GM04503 (cell line): ENCODE measurements at places on chromosomes 1 and 21.

- no peak for DNase-seq
Measured at GRCh38 chr1:175080030-175080429, 12.4 kb downstream of the TNN start.

- no peak for DNase-seq
Measured at GRCh38 chr1:75275631-75276030, 141.4 kb downstream of the LHX8 start.

GRCh38 chr1:172185211-172185610, 235.3 kb upstream of the C1orf105 start:
- DNase-seq: no peak

GRCh38 chr1:2014741-2015735, 4.1 kb upstream of the GABRD start:
- no peak for DNase-seq

GRCh38 chr1:42335809-42336518, 929 bp upstream of the FOXJ3 start:
- peak; percentile 27 for DNase-seq

- DNase-seq: no peak
Measured at GRCh38 chr1:222068101-222068500, 326.2 kb upstream of the DUSP10 start.

- no peak for DNase-seq
Measured at GRCh38 chr1:228410015-228410414, 3.4 kb upstream of the TRIM11 start.

DNA sequence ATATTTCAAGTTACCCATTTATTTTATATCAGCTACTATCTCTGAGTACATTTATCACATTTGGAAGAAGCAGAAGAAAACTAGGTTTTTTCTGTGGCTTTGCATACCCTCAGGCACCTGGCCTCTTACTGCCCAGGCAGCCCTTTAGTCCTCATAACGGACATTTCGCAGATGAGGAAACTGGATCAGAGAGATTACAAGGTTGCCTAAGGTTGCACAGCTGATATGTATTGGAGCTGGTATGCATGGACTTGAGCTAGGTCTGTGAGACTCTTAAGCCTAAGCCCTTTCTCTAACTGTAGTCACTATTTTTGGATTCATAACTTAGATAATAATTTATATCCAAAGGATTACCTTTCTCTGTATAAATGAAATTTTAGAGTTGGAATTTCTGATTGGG, 4.0 kb downstream of the CNIH3 start:
- no peak for DNase-seq

- no peak for DNase-seq
Measured at GRCh38 chr21:17370916-17371315, 141.9 kb upstream of the CXADR start.

DNA sequence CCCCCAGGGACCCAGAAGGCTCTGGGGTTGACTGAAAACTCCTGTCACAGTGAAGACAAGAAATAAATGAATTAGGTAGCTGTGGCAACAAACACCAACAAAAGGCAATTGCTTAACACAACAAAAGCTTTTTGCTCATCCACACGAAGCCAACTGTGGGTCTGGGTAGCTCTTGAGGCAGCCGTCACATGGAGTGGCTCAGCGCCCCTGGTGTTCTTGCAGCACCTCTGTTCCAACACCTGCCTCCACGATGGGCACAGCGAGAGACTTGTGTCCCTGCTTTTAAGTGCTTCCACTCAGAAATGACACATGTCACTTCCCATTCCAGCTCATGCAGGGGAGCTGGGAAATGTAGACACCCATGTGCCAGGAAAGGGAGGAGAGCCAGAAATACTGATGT, 364.5 kb upstream of the DUSP10 start:
- DNase-seq: no peak

DNA sequence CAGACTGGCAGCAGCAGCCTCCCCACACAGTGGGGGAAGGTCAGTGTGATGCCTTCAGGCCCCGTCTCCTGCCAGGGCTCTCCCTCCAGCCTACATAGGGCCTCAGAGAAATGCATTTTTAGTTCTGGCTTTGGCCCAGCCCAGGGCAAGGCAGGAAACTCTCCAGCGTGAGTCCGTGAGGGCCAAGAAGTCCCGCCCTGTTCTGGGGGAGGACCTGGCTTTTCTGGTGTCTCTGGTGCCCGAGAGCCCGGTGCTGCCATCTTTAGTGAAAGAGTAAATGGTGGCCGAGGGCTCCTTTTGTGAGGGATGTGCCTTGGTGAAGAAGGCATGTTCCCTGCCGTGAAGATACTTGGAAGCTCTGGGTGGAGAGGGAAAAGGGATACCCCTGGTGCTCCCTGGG, 14.8 kb upstream of the DIP2A start:
- no peak for DNase-seq

- DNase-seq: peak; percentile 39
Measured at GRCh38 chr1:15454256-15454655, 2.3 kb upstream of the CELA2A start.

GRCh38 chr1:219812086-219812485, 116.3 kb downstream of the SLC30A10 start:
- DNase-seq: no peak

DNA sequence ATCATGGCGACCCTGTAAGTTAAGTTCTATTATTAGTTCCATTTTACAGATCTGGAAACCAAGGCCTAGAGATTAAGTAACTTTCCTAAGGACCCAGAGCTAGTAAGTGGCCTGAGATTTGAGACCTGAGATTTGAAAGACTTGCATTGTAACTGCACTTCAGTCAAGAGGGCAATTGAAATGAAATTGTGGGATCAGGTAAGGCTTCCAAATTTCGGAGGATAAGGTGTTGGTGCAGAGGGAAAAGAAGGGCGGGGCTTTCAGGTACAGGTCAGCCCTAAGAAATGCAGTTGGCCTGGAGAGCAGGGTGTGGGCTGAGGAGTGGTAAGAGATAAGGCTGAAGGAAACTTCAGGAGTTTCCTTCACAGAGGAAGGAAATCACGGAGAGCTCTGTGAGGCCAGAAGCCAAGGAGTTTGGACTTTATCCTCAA, 51.1 kb downstream of the SLC16A1 start:
- DNase-seq: no peak

GRCh38 chr1:39842030-39842678, 41.1 kb downstream of the TRIT1 start:
- no peak for DNase-seq

GRCh38 chr1:33626801-33627200, 154.4 kb downstream of the ZSCAN20 start:
- no peak for DNase-seq

DNA sequence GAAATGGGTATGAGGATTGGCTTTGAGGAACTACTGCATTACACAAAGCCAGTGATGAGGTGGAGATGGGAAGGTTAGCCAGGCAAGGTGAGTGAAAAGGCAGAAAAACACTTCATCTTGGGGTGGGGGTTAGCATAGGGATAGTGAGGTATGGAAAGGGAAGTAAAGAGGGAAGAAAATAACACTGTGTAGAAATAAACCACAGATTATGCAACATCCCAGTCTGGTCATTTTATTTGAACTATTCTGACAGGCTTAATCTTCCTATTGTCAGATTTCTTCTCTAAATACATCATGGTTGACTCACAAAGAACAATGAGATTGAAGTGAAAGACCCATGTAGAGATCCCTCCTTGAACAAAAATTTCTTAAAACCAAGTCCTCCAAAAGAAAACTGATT, 640.2 kb downstream of the PTPRC start:
- DNase-seq: no peak

DNA sequence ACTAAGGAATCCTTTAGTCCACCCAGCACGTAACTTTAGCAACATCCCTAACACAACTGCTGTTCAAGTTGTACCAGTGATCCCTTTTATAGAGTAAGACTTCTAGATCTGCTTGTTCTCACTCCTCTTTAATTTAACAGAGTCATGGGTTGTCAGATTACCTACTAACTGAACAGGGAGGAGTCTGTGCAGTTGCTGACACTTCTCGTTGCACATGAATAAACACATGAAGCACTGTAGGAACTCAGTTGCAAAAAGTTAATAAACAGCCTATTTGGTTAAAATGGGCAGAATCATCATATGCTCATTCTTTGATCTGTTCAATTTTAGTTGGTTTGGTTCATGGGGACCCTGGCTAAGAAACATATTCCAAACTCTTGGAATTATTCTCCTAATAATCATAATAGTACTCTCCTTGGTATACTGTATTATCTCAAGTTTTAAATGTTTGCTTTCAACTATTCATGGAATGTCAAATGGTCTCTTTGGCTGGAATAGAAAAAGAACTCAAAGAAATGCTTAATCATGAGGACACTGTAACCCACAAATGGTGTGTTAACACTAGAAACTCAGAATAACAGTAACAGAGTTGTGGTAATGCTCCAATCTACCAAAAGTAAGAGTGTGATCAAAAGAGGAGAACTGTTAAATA, 15.6 kb downstream of the PLPPR5 start:
- DNase-seq: no peak

GRCh38 chr1:150259758-150260669, 2.4 kb downstream of the CA14 start:
- DNase-seq: no peak

- no peak for DNase-seq
Measured at GRCh38 chr1:184567009-184567408, 180.2 kb downstream of the C1orf21 start.

- DNase-seq: no peak
Measured at GRCh38 chr1:156868341-156868740, 7.7 kb downstream of the NTRK1 start.

DNA sequence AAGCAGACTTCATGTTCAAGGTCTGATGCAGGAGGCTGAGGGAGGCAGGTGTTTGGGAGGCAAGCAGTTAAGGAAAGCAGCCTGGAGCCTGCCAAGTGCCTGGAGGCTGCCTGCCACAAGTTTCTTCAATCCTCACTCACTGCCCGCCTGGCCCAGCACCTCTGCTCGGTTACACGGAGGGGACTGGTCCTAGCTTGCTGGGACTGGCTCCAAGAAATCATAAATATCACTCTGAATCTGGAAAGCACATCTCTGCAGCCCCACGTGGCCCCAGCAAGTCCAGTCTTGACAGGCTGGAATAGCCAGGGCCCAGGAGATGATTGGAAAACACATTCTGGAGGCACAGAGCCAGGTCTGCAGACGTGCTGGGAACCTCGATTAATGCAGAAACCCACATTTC, 83.9 kb downstream of the BCAR3 start:
- no peak for DNase-seq

GRCh38 chr1:8349961-8350360, 32.0 kb downstream of the SLC45A1 start:
- DNase-seq: no peak

- no peak for DNase-seq
Measured at GRCh38 chr1:104459886-104460285, 710.2 kb downstream of the AMY1C start.

DNA sequence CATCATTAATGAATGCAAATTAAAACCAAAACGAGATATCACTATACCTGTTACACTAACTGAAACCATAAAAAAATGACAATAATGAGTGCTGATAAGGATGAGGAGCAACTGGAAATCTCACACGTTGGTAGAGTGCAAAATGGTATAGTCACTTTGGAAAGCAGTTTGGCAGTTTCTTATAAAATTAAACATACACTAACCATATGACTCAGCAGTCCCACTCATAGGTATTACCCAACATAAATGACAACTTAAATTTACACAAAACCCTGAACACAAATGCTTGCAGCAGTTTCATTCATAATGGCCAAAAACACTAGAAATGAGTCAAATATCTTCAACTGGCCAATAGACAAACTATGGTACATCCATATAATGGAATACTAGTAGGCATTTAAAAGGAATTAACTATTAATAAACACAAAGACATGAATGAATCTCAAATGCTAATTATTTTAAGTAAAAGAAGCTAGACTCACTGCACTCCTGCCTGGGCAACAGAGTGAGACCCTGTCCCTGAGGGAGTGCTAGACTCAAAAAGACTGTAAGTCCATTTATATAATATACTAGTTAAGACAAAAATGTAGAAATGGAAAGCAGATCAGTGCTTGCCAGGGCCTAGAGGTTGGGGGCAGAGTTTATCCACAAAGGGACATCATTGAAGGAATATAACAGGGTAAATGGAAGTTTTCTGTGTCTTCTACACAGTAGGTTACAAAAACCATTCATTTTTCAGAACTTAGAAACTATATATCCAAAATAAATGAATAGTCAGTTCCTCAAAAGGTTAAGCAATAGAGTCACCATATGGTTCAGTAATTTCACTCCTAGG, 77.4 kb downstream of the EIF4G3 start:
- no peak for DNase-seq

GRCh38 chr1:91282695-91283420, 121.8 kb downstream of the HFM1 start:
- peak; percentile 15 for DNase-seq

DNA sequence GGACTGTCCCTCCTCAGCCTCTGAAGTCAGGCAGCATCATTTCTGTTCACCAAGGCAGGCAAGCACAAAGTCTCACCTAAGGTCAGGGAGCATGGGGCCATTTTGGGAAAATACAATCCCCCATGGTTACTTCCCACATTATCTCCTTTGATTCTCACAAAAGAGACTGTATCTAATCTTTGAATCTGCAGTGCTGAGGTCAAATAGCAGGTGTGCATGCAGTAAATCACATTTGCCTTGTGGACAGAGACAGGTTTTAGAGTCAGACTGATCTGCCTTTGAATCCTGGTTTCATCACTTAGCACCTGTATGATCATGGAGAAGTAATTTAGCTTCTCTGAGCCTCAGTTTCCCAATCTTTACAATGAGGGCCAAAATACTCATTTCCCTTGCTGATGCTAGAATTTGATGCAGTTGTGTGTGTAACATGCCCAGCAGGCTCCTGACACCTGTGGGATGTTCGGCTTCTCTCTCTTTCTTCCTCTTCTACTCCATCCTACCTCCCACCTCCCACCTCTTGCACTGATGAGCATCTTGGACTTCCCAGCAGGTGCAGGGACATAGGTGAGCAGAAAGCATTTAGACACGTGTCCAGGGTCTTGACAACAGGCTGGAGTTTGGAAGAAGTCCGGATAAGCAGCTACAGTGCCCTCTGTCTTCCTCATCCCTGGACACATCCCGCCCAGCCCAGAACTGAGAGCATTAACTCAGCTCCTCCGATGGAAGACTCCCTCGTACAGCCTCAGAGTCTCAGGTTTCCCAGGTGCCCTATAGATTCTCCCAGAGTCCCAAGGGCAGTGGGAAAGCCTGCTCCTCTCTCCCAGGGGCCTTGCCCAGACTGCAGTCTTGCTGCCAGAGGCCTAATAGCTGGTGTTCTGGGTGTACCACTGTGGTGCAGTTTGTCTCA, 18.9 kb downstream of the NENF start:
- no peak for DNase-seq

GRCh38 chr1:7040969-7041695, 255.9 kb downstream of the CAMTA1 start:
- DNase-seq: no peak

DNA sequence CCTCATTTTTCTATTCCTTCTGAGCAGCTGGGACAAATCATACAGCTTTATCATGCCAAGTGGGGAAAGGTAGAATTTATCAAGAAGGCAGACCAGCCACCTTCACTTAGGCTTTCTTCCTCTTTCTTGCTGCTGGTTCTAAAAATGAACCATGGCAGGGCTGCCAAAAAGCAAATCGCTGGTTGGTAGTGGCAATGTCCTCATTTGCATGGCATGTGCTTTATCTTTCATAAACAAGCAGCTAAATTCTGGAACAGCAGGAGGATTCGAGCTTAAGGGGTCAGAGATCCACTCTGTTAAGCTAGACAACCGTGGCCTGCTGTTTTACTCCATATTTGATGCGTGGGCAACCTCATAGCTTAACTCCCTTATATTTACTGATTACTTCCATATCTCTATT, 91.3 kb downstream of the RPE65 start:
- no peak for DNase-seq

GRCh38 chr1:200182701-200183100, 155.2 kb downstream of the NR5A2 start:
- no peak for DNase-seq

GRCh38 chr1:153400244-153400643, 9.4 kb upstream of the S100A8 start:
- DNase-seq: no peak
